GM23248 (cell line): ENCODE measurements at places on chromosomes 6 and 20. TPM values are rescaled to one million over a fixed set of nuclear protein-coding genes. Genes with fewer than 3 reads are reported as not detected.
A peak's percentile ranks its signal among the peaks of the same experiment; 100 is the strongest.

DNA sequence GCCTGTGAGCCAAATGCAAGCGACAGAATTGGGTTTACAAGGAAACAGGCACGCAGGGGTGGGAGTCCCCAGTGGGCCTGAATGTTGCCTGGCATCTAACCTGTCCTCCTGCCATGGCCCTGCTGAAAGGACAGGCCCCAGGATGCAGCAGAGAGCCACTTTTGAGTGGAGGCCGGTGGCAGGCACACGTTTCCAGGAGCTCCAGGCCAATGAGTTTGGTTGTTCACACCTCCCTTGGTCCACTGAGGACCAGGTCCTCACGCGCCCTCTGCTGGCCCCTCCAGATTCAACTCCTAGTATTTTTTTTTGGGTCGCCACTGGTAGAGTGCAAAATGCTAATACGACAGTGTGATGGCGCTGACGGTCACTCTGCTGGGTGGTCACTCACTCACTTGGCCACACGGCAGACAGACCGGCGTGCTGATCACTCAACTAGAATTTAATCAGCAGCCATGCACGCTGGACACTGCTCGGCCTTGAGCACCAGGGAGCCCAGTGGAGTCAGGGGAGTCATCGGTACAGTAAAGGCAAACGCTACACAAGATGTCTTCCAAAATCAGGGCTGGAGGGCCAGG lies 81.7 kb upstream of the NFATC2 start:
- peak; percentile 79 for DNase-seq

GRCh38 chr6:37060195-37060559 lies 54.7 kb downstream of the FGD2 start:
- DNase-seq: no peak

GRCh38 chr6:143536461-143536865 lies 24.9 kb upstream of the FUCA2 start:
- peak; percentile 75 for DNase-seq

- no peak for DNase-seq
Measured at GRCh38 chr6:153099636-153100035, 31.4 kb downstream of the RGS17 start.

- no peak for DNase-seq
Measured at GRCh38 chr6:40187535-40188144, 253.4 kb upstream of the MOCS1 start.

DNA sequence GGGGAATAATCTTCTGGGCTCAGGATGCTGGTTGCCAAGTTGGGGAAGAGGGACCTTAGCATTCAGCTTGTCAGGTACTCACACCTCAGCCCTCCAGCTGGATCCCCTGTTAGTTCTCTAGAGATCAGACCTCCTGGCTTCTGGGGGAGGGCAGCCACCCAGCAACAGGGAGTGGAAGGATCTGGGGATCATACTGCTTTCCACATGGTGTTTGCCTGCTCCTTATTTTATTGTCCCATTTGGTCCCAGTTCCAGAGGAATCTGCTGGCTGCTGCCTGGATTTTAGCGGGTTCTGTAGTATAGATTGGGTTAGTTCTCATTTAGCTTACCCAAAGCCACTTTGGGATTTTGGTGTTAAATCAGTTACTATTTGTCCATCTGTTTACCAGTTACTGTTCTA lies 29.3 kb downstream of the KAT14 start:
- no peak for DNase-seq

- peak; percentile 92 for DNase-seq
Measured at GRCh38 chr6:106163446-106163965, 77.4 kb downstream of the PRDM1 start.

DNA sequence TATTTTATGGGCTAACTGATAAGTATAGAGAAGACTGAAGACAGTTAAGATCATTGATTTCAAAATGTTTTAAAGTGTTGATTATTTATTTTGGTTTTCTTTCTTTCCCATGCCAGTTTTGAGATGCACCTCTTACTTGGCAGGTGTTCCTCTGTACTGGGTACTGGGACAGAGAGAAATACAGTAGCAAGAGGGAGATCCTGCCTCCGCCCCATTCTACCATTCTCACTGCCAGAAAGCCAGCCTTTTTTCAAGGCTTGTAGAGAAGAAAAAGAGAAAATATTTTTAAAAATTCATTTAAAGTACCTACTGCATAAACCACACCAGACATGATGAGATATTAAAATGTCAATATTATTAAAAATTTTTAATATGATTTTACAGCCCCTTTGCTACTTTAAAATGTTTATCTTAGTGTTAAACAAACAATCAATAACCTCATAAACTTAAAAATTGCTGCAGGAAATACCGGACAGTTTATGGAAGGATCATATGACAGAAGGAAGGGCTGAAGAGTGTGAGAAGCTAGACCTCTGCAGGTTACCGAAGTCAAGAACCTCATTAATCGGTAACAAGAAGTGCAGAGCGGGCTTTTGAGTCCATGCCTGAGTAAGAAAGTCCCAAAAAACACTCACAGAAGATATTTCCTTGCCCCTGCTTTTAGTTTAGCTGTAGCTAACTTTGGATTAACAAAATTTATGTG lies 117.8 kb upstream of the ESR1 start:
- DNase-seq: peak; percentile 27

GRCh38 chr6:110449541-110449895 lies 26.9 kb downstream of the SLC22A16 start:
- DNase-seq: no peak

GRCh38 chr6:30399390-30400058 lies 54.6 kb downstream of the RPP21 start:
- peak; percentile 61 for DNase-seq

DNA sequence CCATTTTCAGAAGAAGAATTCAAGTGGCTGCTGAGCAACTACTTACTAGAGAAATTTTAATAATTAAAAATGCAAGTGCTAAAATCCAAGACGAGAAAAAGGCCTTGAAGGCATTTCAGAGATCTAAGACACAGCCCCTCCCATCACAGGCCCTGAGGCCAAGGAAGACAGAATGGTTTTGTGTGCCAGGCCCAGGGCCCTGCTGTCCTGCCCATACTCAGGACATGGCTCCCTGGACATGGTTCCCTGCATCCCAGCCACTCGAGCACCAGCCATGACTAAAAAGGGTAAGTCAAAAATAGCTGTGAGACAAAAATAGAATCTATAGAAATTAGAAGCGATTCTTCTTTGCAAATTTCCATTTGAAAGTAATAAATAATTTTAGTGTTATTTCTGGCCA lies 364.9 kb downstream of the COL12A1 start:
- DNase-seq: no peak

DNA sequence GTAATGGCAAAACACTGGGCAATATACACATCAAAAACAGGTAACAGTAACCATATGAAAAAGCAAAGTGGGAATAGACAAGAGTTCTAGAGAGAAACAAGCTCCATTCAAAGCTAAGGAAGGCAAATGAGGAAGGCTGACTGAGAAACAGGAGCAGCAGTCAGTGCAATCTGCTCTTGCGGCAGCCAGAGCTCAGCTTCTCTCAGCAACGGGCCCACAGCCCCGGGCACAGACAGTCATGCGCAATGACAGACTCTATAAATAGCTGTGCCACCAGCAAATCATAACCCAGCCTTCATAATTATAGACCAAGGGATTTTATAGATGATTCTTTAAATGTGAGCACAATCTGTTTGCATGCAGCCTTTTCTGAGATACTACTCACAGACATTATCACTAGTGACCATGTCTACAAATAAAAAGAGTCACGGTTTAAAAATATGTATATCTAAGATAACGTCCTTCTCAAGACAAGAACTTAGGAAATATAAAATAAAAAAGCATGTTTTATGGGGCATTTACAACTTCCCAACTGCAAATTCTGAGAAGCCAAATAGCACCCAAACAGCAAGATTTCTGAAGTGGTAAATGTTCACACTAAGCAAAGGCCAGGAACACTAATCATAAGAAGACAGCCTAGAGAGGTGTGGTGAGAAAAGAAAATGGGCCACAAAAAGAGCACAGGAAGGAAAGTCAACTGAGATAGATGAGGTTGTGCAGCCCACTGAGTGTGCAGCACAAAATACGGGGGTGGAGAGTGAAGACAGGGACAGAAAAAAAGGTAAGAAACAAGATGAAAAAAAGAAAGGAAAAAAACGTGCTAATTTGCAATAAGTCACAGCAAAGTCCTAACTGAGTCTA lies 39.9 kb upstream of the BEND6 start:
- peak; percentile 59 for DNase-seq

DNA sequence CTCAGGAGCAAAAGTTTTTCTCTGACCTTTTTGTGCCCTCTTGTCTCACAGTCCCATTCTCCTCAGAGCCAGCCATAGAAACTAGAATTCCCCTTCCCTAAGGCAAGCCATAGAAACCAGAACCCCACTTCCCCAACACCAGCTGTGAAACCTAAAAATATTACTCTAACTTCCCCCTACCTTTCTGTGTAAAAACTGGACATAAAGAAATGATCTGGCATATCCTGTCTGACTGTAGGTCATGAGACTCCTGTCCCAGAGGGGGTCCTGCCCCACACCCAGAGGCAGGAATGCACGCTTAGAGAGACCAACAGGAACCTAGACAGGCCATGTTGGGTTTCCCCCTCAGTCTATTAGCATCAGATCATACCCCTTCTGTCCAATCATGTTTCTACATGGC lies 140.6 kb upstream of the SLC22A16 start:
- no peak for DNase-seq

DNA sequence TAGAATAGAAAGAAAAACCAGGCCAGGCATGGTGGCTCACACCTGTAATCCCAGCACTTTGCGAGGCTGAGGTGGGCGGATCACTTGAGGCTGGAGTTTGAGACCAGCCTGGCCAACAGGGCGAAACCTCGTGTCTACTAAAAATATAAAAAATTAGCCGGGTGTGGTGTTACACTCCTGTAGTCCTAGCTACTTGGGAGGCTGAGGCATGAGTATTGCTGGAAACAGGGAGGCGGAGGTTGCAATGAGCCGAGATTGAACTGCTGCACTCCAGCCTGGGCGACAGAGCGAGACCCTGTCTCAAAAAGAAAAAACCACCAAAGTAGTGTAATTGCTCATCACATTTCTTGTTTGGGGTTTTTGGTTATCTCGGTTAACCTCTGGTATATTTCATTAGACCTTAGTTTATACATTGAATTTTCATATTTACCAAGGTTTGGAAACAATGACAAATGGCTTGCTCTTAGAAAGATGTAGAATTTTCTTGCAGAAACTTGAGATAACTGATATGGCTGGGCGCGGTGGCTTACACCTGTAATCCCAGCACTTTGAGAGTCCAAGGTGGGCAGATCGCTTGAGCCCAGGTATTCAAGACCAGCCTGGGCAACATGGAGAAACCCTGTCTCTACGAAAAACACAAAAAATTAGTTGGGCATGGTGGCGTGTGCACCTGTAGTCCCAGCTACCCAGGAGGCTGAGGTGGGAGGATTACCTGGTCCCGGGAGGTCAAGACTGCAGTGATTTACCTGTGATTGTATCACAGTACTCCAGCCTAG lies 14.2 kb downstream of the ITCH start:
- DNase-seq: no peak

GRCh38 chr6:149960488-149960887 lies 3.3 kb upstream of the ULBP1 start:
- no peak for DNase-seq

DNA sequence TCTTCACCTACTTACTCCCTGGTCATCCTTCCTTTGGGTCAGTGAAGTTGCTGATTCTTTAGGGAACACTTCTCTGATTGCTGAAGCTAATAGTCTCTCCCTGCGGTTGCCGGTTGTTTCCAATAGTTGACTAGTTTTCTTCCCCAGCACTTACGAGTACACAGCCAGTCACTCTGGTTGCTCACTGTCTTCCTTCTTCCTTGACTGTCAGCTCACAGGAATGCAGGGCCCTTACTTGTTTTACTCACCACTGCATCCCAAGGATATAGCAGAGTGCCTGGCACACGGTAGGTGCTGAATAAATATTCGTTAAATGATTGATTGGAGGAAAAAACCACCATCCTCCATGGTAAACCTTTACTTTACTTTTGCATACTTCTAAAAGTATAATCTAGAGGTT lies 345.0 kb downstream of the QKI start:
- peak; percentile 43 for DNase-seq

GRCh38 chr20:37516811-37517750 lies 4.0 kb upstream of the NNAT start:
- no peak for DNase-seq

GRCh38 chr20:40082436-40082835 lies 606.6 kb downstream of the MAFB start:
- no peak for DNase-seq

DNA sequence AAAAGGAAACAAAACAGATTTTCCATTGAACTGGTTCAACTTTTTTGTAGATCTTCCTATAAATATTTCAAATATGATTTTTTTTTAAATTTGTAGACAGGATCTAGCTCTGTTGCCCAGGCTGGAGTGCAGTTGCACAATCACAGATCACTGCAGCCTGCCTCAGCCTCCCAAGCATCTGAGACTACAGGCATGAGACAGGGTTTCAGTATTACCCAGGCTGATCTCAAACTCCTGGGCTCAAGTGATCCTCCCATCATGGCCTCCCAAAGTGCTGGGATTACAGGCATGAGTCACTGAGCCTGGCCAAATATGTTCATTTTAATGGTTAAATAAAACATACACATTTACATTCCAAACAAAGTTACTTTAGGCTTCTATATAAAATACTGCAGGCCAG lies 33.6 kb downstream of the SAMHD1 start:
- DNase-seq: peak; percentile 7

- peak; percentile 96 for DNase-seq
Measured at GRCh38 chr20:56630086-56630493, 984 bp downstream of the TFAP2C start.

DNA sequence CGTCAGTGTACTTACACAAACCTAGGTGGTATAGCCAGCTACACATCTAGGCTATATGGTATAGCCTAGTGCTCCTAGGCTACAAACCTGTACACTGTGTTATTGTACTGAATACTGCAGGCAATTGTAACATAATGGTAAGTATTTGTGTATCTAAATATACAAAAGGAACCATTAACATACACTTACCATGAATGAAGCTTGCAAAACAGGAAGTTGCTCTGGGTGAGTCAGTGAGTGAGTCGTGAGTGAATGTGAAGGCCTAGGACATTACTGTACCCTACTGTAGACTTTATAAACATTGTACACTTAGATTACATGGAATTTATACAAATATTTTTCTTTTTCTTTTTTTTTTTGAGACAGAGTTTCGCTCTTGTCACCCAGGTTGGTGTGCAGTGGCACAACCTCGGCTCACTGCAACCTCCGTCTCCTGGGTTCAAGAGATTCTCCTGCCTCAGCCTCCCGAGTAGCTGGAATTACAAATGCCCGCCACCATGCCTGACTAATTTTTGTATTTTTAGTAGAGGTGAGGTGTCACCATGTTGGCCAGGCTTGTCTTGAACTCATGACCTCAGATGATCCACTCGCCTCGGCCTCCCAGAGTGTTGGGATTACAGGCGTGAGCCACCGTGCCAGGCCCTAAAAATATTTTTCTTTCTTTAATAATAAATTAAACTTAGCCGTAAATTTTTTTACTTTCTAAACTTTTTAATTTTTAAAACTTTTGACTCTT lies 15.4 kb upstream of the KIAA1755 start:
- peak; percentile 83 for DNase-seq

Gene PROCR
- 34.4 and 44.3 TPM in 2 replicates for total RNA-seq

Gene PTGIS
- 178 and 192 TPM in 2 replicates for total RNA-seq

Gene FAM110A
- total RNA-seq: 2.6 and 5.6 TPM in 2 replicates

Gene TNXB
- 23.5 and 23.8 TPM in 2 replicates for total RNA-seq

Gene C20orf141
- not detected in 2 replicates for total RNA-seq

Gene GHRH
- not detected in 2 replicates for total RNA-seq

Gene PTPRK
- total RNA-seq: 23.1 and 34.5 TPM in 2 replicates

Gene CCN5
- 24.5 and 47.3 TPM in 2 replicates for total RNA-seq

Gene CD83
- total RNA-seq: 1.5 and 5.1 TPM in 2 replicates
